ENCODE measurements at places on chromosomes 4 and X.

- DNase-seq = no peak
Observed at GRCh38 chr4:44100456-44100855, 348.2 kb downstream of the KCTD8 start.

- no peak for DNase-seq
Observed at GRCh38 chr4:150063128-150063527, 15.1 kb upstream of the DCLK2 start.

- no peak for DNase-seq
Observed at GRCh38 chr4:122122083-122122482, 30.0 kb upstream of the BLTP1 start.

DNA sequence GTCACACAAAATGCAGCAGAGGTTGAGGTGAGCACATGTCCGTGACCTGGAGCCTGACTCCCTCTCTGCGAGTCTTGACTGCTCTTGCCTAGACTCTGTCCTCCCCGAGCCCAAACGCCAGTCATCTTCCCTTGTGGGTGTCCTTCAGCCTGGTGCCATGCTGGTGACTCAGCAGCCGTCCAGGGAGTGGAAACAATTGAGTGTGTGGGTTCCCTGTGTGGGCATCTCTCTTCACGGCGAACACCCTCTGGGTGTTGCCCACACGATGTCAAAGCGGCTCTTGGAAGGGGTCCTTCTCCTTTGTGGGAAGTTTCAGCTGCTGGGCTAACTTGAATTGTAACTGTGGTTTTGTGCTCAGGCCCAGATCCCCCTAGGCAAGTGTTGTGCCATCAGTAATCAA, 17.5 kb upstream of the MSANTD1 start:
- DNase-seq = no peak

DNA sequence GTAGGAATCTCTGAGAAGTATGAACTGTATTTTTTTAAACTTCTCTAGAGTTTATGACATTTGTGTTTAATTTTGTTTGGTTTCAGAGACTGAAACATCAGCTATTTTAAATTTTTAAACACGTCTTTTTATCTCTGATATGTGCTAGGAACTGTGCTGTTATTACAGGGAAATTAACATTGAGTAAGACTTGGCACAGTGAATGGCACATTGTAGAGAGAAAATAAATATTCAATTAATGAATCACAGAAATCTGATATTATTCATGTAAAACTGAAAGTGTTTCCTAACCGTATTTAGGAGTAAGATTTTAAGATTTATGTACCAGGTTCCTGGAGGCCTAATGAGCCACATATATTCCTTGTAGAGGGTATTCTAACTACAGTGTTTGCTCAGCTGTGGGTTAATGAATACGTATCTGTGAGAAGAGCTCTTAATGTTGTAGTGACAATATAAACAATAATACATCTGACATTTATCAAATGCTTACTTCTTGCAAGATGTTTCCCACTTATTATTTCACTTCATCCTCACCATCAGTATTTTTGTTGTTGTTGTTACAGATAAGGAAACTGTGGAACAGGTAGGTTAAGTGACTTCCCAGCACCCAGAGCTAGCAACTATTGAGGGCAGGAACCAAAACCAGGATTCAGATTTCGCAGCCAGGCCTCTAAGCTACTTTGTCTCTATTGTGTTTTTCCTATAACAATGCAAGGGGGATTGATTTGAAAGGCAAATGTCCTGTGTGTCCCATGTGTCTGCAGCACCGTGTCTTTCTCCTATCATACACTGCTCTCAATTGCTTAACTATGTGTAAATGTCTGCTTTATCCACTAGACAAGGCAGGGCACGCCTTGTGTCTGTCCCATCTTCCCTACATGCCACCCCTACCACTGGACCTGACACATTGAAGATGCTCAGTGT, 121.1 kb upstream of the FAM9C start:
- DNase-seq = no peak

DNA sequence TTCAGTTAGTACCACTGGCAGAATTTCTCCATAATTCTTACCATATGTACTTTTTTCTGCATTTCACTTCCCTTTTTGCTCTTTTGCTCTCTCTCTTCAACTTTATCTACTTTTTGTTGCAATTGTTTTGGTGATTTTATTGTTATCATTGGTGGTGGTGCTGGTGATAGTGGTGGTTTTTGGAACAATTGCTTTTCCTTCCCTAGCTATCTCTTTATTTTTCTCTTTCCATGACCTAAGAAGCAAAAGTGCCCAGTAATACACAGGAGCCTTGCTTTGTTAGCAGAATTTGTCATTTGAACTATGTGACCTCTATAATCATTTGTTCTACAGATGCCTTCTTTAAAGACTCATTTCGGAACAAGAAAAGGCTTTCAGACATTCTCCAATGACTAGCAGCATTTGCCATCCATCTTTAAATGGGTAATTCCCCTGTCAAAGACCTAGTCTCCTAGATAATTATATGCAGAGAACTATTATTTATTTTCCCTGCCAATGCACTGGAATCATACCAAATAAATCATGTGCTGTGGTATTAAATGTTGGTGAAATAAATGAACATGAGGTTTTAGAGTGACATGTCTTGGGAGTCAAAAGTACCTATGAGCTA, 154.5 kb downstream of the GASK1B start:
- no peak for DNase-seq

DNA sequence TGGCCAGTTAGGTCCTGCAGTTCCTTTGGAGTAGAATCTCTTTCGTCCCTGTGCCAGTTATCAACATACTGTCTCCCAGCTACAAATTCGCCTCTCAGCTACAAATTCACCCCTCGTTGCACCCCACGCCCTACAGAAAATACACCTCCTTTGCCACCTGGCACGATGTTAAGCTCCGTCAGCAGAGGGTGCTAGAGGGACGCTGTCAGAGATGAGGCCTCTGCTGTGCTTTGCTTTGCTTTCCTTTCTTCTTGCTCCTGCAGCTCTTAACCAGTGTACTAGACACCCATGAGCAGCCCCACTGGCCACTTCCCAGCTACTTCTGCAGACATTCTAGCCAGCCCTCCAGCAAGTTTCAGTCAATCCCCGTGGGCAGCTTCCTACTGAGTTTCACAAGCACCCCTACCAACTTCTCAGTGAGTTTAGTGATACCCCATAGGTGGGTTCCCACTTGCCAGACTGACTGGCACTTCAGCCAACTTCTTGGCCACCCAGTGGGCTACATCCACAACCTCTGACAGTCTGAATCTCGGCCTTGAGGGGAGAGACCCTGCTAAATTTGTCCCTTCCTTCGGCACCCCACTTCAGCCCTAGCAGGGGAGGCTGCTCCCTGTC, 21.8 kb downstream of the HAUS3 start:
- DNase-seq = peak; percentile 60

DNA sequence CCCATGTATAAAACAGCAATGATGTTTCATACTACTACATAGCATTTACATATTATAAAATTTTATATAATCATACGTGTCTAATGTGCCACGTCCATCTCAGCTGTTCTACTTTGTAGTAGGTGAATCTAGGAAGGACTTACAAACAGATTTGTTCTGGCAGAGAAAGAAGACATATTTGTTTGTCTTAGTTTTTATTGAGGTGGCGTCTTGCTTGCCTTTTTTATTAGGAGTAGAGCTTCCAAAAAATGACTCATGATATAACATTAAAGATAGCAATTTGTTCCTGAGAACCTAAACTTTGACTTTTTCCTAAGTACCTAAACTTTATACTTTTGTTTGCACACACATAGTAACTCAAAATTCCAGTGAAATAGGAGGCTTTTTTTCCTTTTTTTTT, 64.6 kb downstream of the CLDN22 start:
- DNase-seq = no peak

- no peak for DNase-seq
Observed at GRCh38 chr4:79235095-79235494, 90.8 kb downstream of the NAA11 start.

DNA sequence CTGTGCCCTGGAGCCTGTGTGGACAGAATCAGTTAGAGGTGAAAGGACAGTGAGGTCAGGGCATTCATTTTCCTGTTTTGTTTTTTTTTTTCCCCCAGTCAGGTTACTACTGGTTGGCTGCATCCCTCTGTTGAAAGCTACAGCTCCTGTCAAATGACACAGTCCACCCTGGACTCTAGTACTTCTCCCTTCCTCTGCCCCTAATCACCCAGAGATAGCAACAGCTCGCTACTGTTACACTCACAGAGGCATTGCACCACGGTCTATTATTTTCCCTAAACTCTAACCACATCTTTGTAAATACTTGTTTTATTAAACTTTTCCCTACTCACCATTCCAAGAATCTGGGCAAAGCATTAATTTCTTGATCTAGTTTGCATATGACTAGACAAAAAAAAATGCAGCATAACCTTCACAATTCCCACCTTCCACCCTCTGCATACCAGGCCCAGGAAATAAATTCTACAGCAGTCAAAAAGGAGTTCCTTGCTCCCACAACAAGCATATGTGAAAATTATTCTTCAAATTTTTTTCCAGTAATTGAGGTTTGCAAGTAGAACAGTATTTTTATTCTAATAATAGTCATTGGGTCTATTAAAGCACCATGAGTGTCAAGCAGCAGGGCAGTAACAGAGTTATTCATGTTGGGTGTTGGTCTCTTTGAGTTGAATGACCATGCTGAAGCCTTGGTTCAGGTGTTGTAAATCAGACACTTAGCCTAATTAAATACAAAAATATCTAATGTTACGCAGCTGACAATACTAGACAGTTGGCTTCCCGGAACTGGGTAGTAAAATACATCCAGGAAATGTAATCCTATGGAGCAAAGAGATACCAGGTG, 329.2 kb downstream of the INPP4B start:
- no peak for DNase-seq

DNA sequence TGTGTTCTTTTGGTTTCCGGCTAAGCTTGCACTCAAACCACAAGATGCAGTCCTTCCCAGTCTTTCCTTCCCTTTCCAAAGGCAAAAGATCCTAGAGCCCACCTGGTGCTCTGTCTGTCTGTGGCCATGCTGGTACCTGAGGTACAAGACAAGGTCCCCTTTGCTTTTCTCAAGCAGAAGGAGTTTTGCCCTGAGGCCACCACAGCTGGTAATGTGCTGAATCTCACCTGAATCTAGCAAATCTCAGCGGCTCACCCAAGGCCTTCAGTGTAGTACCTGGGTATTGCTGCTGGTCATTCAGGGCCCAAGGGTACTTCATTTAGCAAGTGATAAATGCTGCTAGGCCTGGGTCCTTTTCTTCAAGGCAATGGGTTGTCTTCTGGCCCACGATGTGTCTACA, 20.5 kb upstream of the KLF8 start:
- no peak for DNase-seq

GRCh38 chrX:15471028-15471427, 22.1 kb downstream of the PIR start:
- peak; percentile 46 for DNase-seq

GRCh38 chrX:75748431-75748830, 36.6 kb downstream of the MAGEE2 start:
- no peak for DNase-seq

All from GM13977 (cell line).